ENCODE measurements at places on chromosomes 7 and 10.

DNA sequence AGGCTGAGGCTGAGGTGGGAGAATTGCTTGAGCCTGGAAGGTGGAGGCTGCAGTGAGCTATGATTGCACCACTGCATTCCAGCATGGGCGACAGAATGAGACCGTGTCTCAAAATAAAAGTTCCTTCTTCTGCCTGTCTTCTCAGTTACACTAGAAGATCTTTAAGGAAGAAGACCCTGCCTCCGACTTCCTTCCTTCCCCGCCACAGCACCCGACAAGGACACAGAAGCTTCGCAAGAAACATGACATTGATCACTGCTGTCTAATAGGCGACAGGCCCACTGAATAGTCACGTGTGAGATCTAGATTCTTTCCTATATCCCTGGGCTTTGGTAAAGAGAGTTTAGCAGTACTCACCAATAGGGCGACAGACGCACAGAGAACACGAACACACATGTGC lies 118.2 kb downstream of the PRPF18 start:
- H3K27me3 ChIP-seq, result peaks cover 79% of the 10 kb centered on the region
- H3K36me3 ChIP-seq, result no peaks in the 10 kb centered on the region
- DNase-seq, result no peak
- peak overlapping the region; percentile 21 for H3K27ac ChIP-seq

GRCh38 chr7:28629216-28629842 lies 217.0 kb downstream of the CREB5 start:
- H3K4me1 ChIP-seq, result no peaks in the 10 kb centered on the region
- no peaks in the 10 kb centered on the region for H3K36me3 ChIP-seq
- no peak overlapping the region for H3K4me3 ChIP-seq
- H3K27me3 ChIP-seq, result peaks cover 14% of the 10 kb centered on the region
- no peak overlapping the region for H3K27ac ChIP-seq
- DNase-seq, result no peak

DNA sequence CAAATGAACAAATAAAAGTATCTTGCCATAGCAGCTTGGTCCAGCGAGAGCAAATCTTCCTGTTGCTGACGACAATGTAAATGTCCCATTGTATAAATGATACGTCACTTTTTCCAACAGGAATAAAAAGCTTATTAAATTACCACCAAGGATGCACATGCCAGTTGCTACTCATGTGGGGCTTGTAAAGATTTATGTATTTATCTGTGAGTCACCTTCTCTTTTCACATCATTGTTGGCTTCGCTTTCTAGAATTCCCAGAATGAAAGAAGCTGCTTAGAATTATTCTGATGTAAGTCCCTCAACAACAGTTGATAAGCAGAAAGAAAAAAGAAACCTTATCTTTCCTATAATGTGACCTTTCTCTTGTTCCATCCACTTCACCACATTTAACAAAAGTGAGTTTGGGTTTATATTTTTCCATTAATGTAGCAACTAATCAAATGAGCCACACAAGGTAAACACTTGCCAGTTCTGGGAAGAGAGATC lies 22.4 kb downstream of the DNAJC12 start:
- H3K27ac ChIP-seq, result no peak overlapping the region
- peaks cover 10% of the 10 kb centered on the region for H3K27me3 ChIP-seq
- H3K36me3 ChIP-seq, result no peaks in the 10 kb centered on the region
- no peak overlapping the region for H3K4me3 ChIP-seq

DNA sequence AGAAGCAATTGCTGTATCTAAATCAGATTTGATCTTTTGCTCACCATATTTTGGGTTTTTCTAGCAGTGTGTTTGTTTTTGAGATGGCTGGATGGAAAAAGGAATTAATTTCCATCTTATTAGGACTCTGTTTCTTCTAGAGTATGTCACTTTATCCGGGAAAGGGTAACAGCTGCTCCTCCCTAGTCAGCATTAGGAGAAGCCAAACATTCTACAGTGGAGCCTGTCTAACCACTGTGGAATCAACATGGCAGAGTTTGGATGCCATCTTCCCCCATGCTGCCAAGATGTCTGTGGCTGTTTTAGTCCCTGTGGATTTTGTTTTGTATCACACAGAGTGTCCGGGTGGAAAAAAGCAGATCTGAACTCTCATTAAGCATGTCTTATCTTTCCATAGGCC lies 16.0 kb upstream of the LMOD2 start:
- no peak overlapping the region for H3K4me3 ChIP-seq
- no peak overlapping the region for H3K27ac ChIP-seq
- peaks cover 5% of the 10 kb centered on the region for H3K36me3 ChIP-seq
- no peak for DNase-seq
- H3K27me3 ChIP-seq, result peaks cover 46% of the 10 kb centered on the region
- no peaks in the 10 kb centered on the region for H3K4me1 ChIP-seq

DNA sequence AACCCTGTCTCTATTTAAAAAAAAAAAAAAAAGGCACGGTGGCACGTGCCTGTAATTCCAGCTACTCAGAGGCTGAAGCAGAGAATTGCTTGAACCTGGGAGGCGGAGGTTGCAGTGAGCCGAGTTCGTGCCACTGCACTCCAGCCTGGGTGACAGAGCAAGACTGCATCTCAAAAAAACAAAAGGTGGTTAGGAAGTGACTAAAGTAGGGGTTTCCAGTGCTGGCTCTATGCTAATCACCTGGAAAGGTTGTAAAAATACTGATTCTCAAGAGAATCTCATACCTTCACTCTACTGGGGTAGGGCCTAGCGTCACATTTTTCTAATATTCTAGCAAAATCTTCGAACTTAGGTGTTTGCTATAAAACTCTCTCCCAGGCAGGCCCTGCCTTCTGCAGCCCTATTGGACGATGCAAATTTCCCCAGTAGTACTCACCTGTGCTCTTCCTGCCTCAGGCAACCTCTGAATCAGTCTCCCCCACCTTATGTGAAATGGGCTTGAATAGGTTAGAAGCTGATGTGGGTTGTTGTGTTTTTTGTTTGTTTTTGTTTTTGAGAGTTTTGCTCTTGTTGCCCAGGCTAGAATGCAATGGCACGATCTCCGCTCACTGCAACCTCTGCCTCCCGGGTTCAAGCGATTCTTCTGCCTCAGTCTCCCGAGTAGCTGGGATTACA lies 3.5 kb downstream of the ZP3 start:
- no peak for DNase-seq
- H3K4me1 ChIP-seq, result peaks cover 10% of the 10 kb centered on the region
- H3K27me3 ChIP-seq, result peaks cover 2% of the 10 kb centered on the region
- peak overlapping the region; percentile 54 for H3K27ac ChIP-seq
